A172 (cell line): ENCODE measurements at places on chromosomes 12 and 14.

GRCh38 chr12:129371268-129371667, 518.0 kb downstream of the GLT1D1 start:
- DNase-seq: no peak

DNA sequence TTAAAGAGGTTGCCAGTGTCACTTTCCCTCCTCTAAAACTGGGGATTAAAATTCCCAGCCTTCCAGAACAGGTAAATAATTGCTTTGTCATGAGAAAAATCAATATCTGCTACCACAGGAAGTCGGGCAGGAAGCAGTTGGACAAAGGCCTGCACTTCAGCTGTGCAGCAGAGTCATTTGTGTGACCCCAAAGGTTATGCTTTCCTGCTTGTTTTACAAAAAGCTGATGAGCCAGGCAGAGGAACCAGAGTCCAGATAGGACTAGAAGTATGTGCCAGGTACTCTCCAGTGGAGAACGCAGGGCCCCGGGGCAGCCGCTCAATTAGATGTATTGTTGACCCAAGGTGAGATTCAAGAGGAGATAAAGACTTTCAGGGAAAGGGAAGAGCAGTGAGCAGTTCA, 117.1 kb upstream of the FRMD6 start:
- DNase-seq: peak; percentile 64

GRCh38 chr14:94562022-94562421, 780 bp downstream of the SERPINA4 start:
- no peak for DNase-seq

GRCh38 chr12:104372061-104372720, 68.7 kb downstream of the EID3 start:
- peak; percentile 78 for DNase-seq

DNA sequence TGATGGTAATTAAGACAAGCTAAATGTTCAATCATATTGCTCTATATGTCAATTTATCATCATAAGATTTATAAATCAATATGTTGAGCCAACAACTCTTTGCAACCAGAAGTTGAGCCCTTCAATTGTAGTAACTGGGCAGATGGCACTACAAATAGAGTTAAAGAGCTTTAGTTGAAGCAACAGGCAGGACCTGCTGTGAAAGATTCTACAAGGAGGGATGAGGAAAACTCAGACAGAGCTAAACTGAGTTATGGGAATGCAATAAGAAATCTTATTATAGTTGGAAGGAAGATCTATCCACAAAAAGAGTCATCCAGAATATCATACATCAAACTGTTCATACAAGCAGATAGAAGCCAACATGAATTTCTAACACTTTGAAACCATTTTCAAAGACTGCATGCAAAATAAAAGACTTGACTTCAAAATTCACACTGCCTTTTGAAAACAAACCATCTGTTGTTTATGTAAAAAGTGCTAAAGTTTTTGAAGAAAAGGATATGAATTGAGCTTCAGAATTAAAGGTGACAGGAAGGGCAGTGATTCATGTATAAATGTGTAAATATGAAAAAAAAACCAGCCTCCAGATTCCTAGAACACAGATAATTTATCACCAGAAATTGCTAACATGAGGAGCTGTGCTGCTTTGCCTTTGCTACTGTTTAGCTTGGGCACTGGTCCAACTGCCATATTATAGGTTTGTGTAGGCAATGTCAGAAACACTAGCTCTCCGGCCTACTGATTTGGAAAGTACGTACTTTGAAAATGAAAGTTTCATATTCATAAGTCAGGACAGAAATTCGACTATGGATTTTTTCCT, 133.2 kb downstream of the SLC35F4 start:
- DNase-seq: no peak

- no peak for DNase-seq
Measured at GRCh38 chr14:106538201-106538600, 1011.8 kb downstream of the TMEM121 start.

DNA sequence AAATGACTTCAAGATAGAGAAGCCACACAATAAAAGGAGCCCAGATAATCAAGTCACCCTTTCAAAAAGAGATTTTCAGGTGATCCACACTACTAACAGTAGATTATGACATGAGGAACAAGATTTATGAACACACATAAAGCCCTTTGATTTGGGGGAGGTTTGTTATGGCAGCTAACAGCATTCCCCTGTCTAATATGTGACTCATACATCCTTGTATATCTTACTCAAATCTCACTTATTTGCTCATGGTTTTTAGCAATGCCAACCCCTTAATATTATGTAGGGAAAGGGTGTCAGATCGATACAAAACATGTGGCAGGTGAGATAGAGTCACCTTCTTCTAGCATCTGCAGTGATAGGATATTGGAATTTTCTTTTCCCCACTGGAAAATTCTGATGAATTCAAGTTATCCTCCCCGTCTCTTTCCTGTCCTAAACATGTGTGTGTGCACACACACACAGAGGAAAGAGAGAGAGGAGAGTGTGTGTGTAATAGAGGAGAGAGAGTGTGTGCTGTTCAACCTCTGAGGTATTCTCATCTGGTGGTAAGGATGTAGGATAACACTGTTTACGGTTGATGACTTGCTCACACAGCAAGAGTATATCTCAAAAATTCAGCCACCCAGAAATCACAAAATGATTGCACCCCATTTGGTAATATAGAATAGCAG, 319.9 kb downstream of the KCNC2 start:
- DNase-seq: peak; percentile 51

DNA sequence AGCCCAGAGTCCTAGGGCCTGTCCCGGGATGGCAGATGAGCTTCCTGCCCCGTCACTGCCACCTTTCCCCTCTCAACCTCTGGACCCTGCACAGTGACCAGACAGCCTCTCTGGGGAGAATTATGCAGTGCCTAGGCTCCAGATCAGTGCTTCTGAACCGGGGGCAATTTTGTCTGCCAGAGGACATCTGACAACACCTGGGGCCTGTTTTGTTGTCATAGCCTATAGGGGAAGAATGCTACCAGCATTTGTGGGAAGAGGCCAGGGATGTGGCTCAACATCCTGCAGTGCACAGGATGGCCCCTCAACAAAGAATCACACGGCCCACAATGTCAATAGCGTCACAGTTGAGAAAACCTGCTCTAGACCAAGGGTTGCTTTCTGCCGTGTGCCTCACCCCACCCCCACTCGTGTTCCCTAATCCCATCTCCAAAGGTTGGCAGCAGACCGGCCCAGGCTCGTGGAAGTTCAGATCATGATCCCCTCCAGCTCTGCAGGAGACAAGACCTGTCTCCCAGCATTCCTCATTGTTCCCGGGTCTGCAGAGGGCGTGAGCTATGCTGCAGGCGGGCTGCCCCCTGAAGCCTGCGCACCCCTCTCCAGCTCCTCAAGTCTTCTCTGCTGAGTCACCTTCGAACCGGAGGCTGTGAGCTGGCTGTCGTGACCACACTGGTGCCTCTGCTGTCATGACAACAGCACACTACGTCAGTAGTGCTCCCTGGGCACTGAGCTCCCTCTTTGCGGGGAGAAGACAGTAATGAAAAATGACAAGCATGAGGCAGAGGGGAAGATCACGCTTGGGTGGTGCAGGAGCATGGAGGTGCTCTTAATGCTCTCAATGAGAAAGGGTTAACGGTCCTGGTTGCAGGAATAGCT, 2.0 kb upstream of the GAPDH start:
- peak; percentile 91 for DNase-seq

DNA sequence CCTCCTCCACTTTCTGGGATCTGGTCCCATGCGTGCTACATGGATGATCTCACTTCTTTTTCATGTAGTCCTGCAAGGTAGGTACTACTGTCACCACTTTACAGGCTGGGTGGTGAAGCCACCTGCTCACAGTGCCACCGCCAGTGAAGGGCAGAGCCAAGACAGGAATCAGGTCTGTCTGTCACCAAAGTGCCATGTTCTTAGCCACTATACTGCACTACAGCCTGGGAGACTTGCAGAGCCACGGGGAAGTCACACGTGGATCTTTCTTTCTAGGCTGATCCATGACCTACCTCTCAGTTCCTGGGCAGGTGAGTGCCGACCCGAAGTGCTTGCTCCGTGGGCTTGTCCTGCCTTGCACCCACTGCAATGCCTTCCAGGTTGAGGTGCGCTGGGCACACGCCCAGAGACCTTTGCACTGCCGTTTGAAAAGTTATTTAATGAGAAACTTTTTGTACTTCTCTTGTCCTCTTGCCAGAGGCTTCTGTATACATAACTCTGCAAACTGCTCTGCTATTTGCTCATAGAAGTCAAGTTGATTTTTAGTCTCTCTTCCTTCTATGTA, 19.7 kb upstream of the CLMN start:
- DNase-seq: no peak

DNA sequence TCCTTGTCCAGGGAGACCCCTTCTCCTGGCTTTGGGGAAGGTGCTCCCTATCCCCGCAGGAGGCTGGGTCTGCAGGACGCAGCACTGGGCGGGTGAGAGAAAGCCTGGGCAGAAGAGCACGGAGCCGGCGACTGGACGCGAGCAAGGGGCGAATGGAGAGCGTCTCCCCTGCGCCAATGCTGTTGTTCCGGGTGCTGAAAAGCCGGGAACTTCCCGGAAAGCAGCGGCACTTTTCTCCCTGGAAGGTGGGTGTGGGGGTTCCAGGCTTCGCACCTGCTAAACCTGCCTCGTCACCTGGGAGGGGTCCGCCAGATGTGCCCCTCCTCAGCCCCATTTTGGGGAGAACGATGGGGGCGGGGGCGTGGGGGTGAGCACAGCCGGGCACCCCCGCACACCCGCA, 417.1 kb upstream of the TMTC1 start:
- DNase-seq: no peak

GRCh38 chr14:22613106-22613695, 15.1 kb downstream of the ABHD4 start:
- no peak for DNase-seq

DNA sequence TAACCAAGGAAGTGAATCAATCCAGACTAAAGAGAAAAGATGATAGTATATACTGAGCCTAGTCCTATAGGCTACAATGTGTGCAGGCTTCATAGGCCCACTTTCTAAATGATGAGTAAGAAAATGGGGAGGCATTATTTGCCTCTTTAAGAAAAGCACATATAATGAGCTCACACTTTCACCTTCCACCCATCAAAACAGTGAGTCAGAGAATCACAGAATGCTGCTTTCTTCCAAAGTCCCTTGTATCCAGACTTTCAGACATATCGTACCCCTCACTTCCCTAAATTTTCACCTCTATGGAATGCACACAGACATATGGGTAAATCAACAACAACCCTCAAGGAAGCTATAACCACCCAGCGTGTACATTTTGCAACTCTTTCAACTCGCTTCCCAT, 286.4 kb upstream of the PRKD1 start:
- no peak for DNase-seq

GRCh38 chr14:62800577-62800976, 244.7 kb downstream of the KCNH5 start:
- no peak for DNase-seq

- DNase-seq: no peak
Measured at GRCh38 chr12:48110691-48111311, 4.9 kb upstream of the SENP1 start.

GRCh38 chr14:103521438-103521950, 1.1 kb downstream of the CKB start:
- DNase-seq: no peak
